Dermis blood vessel endothelial cell (primary cell): ENCODE measurements at places on chromosomes 16 and 17. TPM values are rescaled to one million over a fixed set of nuclear protein-coding genes. Genes with fewer than 3 reads are reported as not detected.

The NACA2 gene
- total RNA-seq: not detected in 2 replicates

The ANKRD40 gene
- total RNA-seq: 33.2 and 35.4 TPM in 2 replicates

The TMC8 gene
- total RNA-seq: 0.14 and 0.34 TPM in 2 replicates

The HASPIN gene
- 4.3 and 14.3 TPM in 2 replicates for total RNA-seq

The TP53TG3B gene
- not detected in 2 replicates for total RNA-seq

The HIGD1B gene
- total RNA-seq: not detected in 2 replicates
